Stimulated activated CD4-positive, alpha-beta T cell treated with anti-CD3 and anti-CD28 coated beads, Interleukin-4, amount 100 ng/mL, for 24 hours (primary cell): ENCODE measurements at places on chromosomes 5 and 9.

- DNase-seq, result no peak
Observed at GRCh38 chr9:93038918-93039317, 19.6 kb upstream of the SUSD3 start.

DNA sequence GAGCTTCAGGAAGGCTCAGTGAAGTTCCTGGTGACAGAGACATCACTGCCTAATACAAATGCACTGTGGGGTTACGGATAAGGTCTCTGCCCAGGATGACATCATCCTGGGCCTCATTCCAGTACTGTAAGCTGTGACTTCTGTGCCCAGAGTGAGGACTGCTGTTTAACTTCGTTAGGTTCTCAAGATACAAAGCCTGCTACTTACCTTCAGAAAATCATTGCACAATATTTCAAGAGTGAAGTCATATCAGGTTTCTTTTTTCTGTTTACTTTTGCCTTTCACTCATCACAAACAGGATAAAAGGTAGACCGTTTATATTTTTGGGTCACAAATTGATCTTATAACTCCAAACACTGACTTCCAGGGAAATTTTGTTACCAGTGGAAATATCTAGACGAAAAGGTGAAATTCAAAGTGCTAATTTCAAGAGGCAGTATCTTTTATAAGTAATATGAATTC, 241.2 kb downstream of the PIK3R1 start:
- no peak for DNase-seq

GRCh38 chr5:61619289-61619688, 287.2 kb downstream of the ZSWIM6 start:
- DNase-seq, result no peak

DNA sequence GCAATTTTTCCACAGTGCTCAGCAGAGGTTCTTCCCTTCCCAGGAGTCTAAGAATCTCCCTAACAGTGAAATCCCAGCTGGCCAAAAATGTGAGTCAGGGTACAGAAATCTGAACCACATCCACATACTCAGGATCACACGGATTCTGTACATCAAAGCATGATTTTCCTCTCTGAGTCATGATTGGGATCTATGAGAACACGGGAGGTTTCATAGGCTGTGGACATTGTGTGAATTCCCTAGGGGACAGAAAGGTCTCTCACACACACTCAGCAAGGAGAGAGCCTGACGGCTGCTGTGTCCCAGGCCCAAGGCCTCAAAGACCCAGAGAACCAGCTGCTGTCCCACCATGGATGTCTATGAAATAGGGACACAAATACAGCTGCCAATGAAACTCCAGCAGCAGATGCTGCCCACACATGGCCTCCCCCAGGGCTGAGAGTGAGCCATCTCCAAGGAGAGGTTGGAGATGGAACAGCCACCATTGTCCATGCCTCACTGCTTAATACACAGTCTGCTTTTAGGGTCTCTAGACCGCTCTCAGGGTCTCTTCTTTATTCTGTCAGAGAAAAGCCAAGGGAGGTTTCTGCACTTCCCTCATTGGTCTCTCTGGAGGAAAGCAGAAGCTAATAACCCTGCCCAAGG, 102.7 kb downstream of the ADAMTS12 start:
- DNase-seq, result no peak

GRCh38 chr5:91042936-91043255, 340.2 kb downstream of the ARRDC3 start:
- no peak for DNase-seq

DNA sequence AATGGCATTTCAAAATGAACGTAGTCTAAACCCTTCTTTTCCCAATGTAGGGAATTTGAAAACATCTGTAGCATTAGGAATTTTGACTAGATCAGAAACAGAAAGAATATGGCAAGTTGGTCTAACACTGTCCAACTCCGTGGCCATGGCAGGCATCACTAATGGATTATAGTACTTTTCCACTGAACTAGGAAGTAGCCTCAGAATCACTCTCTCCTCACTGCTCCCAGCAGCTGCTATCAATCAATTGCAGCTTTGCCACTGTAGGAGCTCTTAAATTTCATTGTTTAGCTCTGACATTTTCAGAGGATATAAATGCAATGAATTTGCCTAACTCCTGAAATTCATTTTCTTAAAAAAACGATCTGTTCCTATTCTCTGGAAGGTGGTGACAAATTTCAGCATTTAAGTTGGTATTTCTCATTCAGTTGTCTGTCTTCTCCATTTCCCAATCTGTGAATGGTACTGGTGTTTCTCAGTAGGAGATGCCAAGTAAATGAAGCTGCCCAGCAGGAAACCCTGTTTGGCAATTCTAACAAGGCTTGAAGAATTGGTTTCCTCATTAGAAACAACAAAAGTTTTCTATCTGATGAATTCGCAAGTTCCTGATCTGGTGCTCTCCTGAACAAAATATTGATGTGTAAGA, 64.7 kb downstream of the TLR4 start:
- DNase-seq, result no peak

DNA sequence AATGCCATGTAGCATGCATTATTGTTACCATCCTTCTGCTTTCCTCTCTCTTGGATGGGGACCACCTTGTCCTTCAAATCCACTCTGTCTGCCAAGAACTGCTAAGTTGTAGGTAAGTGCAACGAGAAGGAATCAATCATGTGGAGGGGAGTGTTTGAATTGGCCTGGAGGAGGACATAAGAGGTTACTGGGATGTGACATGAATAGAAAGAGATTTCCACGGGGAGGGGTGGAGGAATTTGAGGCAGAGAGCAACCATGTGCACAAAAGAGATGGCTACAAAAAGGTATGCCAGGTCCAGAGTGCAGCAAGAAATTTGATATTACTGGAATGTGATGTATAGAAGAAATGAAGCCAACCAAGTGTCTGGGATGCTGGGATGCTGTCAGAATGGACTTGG, 648.9 kb upstream of the KLF4 start:
- no peak for DNase-seq

DNA sequence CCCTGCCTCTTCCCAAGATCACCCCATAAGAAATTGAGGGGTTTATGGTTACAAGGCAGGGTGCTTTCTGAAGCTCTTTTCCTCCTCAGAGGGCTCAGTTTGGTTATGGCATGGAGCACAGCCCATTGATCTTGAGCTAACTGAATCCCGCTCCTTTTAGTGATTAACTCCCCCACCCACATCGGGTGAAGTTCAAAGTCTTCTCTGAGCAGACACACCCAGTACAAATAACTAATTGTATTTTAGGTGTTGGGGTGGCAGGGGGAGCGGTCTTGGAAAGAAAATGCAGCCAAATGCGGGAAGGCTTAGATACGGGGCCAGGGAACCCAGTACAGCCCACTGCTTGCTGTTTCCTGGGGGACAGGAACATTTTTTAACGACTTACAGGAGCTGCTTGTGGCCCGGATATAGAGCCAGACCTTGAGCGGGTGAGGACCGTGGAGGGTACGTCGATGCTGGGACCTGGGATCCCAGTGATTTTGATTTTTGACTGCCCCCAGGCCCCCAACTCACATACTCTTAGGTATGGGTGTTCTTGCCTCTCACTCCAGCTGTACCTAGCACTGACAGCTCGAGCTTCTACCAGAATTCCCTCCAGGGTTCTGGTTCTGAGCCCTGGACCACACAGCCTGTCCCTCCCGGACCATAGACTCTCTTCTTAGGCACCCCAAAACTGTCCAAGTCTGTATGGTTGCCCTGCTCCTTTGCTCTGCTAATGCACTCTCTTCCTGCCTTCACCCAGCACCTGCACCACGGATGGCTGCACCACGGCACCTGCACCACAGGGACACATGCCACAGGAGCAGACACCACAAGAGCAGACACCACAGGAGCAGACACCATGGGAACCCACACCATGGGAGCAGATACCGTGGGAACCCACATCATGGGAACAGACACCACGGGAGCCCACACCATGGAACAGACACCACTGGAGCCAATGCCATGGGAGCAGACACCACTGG, 18.3 kb upstream of the RXRA start:
- DNase-seq, result no peak

DNA sequence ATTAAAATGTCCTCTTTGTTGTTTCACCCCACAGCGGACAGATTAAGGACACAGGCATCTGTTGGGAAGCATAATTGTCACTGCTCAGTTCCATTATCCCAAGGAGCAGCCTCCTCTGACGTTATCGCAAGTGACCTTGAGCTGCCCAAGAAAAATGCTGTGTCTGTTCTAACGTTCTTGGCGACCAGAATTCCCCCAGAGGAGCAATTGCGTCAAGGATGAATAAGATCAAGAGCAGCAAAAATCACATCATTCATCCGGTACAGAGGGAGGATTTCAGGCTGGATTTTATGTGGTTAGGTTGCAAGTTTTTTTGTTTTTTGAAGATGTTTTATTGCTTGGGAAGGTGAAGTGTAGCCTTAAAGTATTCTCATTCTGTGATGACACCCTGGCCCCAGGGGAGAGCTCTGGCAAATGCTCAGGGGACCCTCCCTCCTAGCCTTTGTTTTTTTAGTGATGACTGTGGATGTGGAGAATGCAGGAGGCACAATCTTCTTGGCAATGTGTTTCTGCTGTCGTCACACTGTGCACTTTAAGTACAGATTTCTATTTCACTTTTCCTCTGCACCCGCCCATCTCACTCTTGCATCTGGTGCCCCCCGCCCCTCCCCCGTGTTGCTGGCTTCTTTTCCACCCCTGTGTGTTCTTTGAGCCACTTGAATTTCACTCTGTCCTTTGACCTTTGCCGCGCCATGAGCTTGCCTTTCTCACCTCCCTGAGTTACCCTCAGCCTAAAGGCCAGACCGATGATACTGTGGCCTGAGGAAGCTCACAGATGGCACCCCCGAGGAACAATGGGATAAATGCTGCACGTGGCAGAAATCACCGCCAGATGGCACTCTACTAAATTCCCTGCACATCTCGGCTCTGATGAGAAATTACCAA, 308.5 kb downstream of the RAB3C start:
- DNase-seq, result peak; percentile 68

DNA sequence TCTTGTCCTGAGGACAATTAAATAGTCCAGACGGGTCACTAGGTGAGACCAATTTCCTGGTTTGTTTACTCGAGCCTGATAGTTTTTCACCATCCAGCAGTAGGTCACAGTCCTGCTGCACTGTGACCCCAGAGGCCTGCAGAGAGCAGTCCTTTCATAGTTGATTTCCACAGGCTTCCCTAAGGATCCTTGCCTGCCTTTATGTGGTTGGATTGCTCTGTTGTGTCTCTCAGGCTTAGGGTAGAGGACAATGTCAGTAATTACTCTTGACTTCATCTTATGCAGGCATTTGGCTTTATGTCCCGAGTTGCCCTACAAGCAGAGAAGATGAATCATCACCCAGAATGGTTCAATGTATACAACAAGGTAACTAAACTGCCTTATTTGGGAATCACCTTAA, 9.0 kb upstream of the CATSPER3 start:
- no peak for DNase-seq
